ENCODE measurements at places on chromosomes 12 and 14.

DNA sequence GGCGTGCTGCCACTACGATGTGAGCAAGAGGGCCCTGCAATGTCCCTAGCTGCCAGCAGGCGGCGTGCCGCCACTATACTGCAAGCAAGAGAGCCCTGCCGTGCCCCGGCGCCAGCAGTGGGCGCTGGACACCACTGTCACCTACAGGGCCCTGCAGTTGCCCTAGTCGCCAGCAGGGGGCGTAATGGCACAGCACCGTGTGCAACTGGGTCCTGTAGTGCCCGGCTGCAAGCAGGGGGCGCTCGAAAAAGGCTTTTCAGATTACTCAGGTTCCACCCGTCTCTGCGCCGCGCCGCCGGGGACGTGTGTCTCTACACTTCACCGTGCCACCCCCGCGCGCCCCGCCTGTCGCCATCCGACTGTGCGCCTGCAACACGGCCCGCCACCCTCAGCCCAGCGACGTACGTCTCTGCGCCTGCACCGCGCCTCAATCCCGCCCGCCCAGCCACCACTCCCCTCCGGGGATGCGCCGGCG is 1356.9 kb downstream of the TMEM121 start:
- no peak for DNase-seq

DNA sequence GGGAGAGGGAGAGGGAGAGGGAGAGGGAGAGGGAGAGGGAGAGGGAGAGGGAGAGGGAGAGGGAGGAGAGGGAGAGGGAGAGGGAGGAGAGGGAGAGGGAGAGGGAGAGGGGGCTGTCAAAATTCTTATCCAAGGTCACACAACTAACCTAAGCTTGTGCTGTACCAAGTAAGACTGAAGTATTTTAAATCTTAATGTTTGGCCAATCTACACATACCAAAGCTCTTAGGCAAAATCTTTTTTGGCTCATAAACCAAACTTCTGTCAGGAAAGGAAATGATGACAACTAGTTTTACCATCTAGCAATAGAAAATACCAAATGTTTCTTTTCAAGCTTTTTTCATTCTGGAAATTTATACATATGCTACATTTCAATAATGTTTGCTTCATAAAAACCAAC is 33.8 kb downstream of the CCDC38 start:
- no peak for DNase-seq

GRCh38 chr12:98256830-98257229 is 258.6 kb upstream of the TMPO start:
- no peak for DNase-seq

DNA sequence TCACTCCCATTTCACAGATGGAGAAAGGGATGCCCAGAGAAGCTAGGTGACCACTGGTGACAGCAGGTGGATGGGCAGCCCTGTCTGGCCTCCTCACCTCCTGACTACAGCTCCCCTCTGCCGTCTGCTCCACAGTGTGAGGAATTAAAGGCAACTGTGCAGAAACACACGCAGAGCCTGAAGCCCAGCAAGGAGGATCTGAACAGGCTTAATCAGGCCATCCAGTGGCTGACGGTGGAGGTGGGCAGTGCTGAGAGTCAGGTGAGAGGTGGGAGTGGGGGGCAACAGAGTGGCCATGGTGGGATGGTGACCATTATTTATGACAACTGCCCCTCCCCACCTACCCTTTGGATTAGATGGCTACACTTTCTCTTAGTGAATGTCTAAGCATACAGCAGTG is 1.2 kb downstream of the KRT86 start:
- no peak for DNase-seq

GRCh38 chr14:49947506-49947905 is 54.6 kb downstream of the ARF6 start:
- DNase-seq: no peak

GRCh38 chr12:98645572-98646067 is 530 bp downstream of the APAF1 start:
- no peak for DNase-seq

GRCh38 chr12:22658214-22658613 is 33.2 kb downstream of the ETNK1 start:
- no peak for DNase-seq

DNA sequence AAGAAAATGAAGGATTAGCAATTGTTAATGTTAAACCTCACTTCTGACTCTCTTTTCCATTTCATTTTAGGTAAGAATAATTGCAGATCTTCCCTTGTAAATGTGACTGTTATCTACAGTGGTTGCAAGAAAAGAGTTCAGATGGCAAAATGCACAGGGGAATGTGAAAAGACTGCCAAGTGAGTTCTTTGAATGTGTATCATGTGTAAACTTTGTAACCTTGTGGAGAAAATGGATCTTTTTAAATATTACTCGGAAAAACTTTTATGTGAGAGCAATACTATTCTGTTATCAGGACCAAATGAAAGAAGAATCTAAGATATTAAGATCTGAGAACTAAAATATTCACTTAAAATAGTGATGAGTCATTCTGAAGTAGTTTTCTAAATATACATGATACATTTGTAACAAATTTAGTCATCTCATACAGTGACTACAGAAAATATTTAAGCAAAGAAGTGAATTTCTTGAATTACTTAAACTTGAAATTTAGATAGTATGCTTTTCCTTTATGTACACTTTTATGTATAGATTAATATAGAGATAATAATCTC is 122.5 kb upstream of the CNTN1 start:
- no peak for DNase-seq

DNA sequence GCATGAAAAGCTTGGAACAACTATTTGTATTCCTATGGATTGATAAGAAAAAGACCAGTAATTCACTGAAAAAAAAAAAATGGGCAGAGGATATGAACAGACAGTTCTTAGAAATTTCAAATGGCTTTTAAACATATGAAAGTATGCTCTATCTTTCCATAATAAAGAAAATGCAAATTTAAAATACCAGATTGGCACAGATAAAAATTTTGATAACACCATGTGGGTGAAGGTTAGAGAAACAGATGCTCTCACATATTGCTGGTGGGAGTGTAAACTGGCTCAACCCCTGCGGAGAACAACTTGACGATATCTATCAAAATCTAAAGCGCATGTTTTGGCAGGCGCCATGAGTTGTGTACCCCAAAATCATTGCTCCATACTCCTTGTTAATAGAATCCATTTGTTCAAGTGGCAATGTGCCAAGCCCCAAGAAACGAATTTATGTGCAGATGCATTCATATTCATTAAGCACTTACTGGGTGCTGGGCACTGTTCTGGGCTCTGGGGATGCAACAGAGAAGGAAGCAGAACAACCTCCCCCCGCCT is 29.5 kb upstream of the TMPO start:
- no peak for DNase-seq

- DNase-seq: no peak
Observed at GRCh38 chr12:111685322-111685810, 390 bp downstream of the BRAP start.

DNA sequence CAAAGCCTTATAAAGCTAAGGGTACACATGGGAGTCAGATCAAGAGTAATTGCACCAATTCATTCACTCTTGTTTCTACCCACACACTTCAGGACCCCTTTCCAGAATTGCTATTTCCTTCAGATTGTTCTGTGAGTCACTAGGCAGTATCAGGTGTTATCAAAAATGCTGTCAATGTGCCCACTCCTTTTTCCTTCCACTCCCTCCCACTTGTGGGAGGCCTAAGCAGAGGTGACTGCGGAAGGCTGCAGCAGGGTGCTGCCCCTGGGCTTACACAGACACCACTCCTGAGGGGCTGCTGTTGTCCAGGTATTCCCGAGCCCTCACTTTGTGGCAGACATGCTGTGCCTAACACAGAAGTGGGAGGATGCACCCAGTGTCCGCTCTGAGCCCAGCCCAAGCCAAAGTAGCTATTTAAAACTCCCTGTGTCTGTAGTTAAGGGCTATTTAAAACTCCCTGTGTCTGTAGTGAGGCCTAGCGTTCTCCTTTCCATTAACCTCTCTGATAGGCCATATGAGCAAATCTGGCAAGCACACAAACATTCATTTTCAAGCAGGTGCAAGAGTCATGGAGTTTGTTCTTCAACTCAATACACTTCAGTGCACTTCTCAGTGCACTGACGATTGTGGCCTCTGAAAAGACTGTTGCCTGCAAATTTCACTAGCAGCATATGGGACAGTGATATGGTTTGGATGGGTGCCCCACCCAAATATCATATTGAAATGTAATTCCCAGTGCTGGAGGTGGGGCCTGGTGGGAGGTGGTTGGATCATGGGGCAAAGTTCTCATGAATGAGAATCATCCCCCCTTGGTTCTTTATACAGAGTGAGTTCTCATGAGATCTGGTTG is 117.8 kb downstream of the PHLDA1 start:
- no peak for DNase-seq
